ENCODE measurements at places on chromosomes 3 and 15.

DNA sequence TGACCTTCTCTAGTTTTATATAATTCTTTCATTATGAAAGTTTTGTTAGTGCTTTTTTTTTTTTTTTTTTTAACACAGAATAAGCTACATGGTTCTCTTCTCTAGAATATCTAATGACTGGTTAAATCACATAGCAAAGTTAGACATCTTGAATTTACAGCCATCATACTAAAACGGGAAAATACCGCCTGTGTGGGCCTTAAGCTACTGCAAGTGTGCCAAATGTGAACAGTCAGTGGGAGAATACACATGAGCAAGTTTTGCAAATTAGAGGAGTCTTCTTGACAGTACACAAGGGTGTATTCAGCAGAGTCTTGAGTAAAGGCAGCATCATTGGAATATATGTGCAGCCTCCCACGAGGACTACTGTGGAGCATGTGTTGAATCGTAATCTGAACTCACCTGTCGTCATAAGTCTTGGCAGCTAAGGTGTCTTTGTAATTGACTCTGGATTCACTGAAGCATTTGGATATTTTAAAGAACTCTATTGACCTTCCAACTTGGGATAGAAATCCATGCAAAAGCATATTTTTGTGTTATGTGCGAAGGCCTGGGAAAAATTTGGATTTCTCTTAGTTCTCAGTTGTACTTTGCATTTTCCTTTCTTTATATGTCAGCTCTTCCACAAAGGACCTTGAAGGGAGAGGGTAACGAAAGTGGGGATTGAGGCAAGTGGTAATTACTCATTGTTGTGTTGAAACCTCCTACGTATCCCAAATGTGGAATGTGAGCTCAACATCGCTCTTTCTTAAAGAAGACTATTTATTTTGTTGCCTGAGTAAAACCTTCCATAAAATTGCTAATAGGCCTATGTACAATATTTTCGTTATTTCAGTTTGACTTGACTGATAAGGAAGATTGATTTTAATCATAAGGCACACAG lies 117.4 kb downstream of the ATG7 start:
- no peak for DNase-seq

DNA sequence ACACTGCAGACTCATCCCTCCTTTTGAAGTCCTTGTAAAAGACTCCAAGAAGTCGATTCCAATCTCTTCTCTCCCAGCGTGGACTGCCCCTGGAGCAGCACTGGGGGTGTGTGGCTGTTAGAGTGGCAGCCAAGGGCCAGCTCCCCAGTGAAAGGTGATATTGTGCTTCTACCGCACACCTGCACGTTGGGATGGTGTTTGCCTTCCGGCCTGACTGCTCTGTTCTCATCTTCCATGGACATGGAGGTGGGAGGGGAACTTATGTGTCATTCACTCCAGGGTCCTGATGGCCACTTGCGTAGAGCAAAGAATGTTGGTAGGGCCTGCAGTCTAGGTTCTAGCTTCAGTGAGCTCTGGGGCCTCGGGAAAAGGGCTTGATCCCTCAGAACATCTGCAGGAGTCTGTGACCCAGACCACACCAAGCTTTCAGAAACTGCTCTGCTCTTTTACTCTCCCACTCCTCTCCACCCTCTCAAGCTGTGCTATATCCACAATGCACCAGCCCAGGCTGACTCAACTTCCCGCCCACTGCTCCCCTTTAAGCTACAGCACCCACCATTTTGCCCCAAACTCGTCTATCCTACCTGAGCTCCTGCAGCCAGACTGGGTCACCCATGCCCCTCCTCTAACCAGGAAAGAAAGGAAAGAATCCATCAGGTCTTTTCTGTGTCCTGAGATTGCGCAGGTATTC lies 31.3 kb downstream of the LIPC start:
- no peak for DNase-seq

GRCh38 chr3:15804553-15805095 lies 6.8 kb upstream of the ANKRD28 start:
- no peak for DNase-seq

DNA sequence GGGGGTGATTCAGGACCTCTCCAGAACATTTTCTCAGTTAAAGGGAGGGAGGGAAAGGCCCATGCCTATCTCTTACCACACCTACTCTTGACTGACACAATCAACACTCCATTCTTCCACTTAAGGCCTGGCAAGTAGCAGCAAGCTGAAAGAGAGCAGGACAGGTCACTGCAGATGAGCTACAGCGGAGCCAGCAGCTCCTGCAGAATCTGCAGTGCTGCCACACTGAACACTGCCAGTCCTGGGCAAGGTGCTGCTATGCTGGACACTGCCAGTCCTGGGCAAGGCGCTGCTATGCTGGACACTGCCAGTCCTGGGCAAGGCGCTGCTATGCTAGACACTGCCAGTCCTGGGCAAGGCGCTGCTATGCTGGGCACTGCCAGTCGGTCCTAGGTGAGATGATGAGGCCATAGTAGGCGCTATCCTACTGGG lies 143.7 kb downstream of the MYLK start:
- DNase-seq, result no peak

GRCh38 chr3:61650719-61651410 lies 89.5 kb downstream of the PTPRG start:
- DNase-seq, result no peak

GRCh38 chr3:173902871-173903270 lies 505.3 kb downstream of the NLGN1 start:
- DNase-seq, result no peak

- DNase-seq, result no peak
Measured at GRCh38 chr3:191119415-191120295, 79.4 kb upstream of the OSTN start.

- no peak for DNase-seq
Measured at GRCh38 chr3:108036984-108037741, 53.7 kb downstream of the CD47 start.

DNA sequence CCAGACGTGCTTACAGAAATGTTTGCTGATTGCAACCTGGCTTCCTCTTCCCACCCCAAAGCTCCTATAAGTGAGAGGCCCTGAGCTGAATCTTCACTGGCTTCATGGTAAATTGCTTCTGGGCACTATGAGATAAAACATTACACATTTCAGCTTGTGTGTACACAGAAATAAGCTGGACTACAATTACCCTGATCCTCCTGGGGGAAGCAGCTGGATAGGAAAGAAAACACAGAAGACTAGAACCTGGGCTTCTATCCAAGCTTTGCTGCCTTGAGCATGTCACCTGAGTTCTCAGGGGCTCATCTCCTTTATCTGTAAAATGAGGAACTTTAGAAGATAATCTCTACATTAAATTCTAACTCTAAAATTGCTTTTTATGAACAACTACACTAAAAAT lies 40.3 kb downstream of the THBS1 start:
- no peak for DNase-seq

DNA sequence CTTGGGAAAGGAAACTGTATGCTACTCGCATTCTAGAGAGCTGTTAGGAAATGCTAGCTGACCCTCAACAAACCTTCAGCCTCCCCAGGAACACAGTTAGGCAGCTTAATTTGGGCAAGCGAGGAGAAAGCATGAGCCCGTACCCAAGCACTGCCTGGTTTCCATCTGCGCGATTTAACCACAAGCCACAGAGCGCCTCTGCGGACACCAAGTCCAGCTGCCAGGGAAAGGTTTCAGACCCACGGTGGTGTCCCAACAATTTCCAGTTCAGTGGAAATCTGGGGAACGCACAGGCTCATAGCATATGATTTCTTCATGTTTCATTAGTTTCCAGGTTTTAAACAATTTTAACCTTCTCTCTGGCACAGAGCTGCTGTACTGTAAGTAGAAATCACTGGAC lies 617.6 kb downstream of the FHIT start:
- DNase-seq, result no peak

DNA sequence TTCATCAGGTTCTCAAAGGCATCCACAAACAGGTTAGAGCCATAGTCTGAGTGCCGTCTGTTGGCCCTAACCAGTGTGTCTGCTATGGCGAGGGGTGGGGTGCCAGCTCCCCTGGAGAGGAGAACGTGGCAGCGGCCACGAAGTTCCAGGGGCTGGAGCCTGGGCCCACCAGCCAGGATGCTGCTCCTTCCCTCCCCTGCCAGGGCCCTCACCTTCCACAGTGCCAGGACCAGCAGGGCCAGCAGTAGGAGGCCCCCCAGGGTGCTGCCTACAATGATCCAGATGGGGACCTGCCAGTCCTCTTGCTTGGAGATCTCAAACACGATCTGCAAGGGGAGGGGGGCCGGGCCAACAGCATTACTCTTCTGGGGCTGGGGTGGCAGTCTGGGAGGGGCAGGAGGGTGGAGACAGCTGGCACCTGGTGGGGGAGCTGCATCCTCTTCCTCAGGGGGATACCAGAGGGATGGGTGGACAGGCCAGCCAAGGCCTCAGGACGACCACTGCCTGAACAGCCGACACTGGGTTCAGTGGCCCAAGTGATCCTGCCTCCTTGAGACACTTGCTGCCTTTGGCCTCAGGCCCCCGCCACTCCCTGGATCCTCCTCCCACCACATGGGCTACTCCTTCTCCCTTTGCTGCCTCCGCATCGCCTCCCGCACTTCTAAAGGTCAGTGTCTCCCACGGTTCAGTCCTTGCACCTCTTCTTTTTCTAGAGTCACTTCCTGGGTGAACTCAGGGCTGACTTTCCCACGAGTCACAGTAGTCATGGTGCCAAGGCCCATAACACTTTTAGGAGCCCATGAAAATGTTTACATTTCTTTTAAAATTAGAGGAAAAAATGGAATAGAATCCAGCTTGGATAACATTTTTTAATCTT lies 26.3 kb downstream of the FEM1B start:
- DNase-seq, result no peak

GRCh38 chr15:95503640-95504225 lies 826.8 kb upstream of the NR2F2 start:
- no peak for DNase-seq

GRCh38 chr3:22901684-22902083 lies 301.4 kb upstream of the UBE2E2 start:
- no peak for DNase-seq

DNA sequence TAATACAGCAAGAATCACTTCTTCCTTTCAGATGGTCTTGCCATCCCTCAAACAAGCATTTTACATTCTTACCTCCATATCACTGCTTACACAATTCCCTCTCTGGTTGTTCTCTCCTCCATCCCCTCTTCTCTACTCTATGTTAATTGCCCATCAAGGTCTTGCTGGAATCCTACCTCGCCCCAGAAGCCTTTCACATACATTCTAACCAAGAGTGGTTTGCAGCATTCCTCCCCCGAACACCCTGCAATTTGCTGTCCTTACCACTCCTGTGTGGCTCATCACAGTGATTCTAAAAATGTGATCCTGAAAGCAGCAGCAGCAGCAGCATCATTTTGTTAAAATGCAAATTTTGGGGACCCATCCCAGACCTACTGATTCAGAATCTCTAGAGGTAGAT lies 30.6 kb downstream of the TNIK start:
- no peak for DNase-seq

GRCh38 chr15:68572309-68572708 lies 6.5 kb upstream of the CORO2B start:
- no peak for DNase-seq

- DNase-seq, result no peak
Measured at GRCh38 chr3:65827076-65827475, 211.6 kb downstream of the MAGI1 start.

DNA sequence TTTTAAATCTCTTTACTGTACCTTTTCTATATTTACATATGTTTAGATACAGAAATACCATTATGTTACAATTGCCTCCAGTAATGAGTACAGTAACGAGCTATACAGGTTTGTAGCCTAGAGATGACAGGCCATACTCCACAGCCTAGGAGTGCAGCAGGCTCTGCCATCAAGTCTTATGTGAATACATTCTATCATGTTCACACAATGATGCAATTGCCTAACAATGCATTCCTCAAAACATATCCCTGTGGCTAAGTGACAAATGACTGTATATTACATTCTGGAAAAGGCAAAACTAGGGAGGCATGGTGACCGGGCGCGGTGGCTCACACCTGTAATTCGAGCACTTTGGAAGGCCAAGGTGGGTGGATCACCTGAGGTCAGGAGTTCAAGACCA lies 192.4 kb upstream of the IGF1R start:
- no peak for DNase-seq

GRCh38 chr15:64009241-64009640 lies 37.0 kb downstream of the DAPK2 start:
- DNase-seq, result no peak

DNA sequence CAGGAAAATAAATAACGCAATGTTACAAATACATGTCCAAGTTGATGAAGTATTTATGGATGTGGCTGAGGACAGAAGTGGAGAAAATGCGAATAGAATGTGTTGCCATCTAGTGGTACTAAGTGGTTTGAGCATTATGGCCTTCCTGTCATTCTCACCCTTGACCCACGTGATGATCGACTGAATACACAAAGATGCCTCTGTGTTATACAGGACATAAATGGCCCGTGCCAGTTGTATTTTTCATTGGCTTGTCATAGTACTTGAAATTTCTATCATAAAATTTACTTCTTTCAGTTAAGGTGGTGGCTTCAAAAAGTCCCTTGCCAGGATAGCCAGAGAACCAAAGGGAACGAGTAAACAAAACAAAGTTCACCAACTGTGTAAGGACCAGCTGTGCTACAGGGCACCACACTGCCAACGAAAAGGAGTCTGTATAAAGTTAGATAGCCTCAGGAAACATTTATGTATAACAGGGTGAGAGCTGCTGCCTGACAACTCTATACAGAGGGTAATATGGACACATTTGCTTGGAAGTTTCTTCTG lies 103.7 kb downstream of the MYH15 start:
- no peak for DNase-seq

GRCh38 chr3:36494461-36495109 lies 114.3 kb downstream of the STAC start:
- no peak for DNase-seq

GRCh38 chr3:15595955-15596354 lies 5.4 kb downstream of the HACL1 start:
- DNase-seq, result no peak

DNA sequence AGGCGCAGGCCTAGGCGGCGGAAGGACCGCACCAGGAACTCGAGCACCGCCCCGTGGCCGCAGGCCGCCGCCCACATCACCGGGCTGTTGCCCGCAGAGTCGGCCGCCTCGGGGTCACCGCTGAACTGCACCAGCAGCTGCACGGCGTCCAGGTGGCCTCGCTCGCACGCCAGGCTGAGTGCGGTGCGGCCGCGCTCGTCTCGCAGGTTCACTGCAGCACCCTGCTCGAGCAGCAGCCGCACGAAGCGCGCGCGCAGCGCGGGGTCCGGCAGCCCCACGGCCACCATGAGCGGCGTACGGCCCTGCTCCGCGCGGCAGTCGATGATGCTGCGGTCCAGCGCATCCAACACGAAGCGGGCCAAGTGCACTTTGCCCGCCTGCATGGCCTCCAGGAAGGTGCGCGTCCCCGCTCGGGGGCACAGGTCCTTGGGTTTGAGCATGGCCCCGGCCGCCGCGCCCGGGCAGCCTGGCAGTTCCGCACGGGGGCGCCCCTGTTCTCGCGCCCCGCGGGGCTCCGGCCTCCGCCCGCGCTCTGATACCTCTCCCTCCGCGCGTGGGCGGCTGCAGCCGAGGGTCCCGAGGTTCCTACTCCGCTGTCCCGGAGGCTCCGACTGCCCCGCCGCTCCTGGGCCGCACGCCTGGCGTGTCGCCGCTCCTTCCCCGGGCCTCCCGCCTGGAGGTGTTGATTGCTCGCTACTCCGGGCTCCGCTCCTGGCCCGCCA lies 556 bp downstream of the ANKRD63 start:
- no peak for DNase-seq

Data from activated CD8-positive, alpha-beta memory T cell treated with anti-CD3 and anti-CD28 coated beads for 1 hour (primary cell).